Mesendoderm (in vitro differentiated cells): ENCODE measurements at places on chromosomes 4 and X.
A peak's percentile ranks its signal among the peaks of the same experiment; 100 is the strongest.

- peak; percentile 75 for DNase-seq
Measured at GRCh38 chrX:48761674-48762471, at the start of gene GLOD5. TSS of gene GLOD5 (plus strand) at chrX:48761747. CDS start at chrX:48761791, 44 bp downstream.

GRCh38 chr4:154719087-154719486, 24.7 kb upstream of the LRAT start:
- DNase-seq, result peak; percentile 39

GRCh38 chr4:130574215-130574614, 1478.3 kb downstream of the C4orf33 start:
- DNase-seq, result no peak

DNA sequence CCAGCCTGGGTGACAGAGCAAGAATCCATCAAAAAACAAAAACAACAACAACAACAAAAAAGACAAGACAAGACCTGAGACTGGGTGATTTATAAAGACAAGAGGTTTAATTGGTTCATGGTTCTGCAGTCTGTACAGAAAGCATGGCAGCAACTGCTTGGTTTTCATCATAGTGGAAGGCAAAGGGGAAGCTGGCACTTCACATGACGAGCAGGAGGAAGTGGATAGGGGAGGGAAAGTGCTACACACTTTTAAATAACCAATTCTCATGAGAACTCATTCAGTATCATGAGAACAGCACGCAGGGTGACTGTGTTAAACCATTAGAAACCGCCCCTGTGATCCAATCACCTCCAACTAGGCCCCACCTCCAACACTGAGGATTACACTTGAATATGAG, 28.4 kb upstream of the SLC10A7 start:
- no peak for DNase-seq

DNA sequence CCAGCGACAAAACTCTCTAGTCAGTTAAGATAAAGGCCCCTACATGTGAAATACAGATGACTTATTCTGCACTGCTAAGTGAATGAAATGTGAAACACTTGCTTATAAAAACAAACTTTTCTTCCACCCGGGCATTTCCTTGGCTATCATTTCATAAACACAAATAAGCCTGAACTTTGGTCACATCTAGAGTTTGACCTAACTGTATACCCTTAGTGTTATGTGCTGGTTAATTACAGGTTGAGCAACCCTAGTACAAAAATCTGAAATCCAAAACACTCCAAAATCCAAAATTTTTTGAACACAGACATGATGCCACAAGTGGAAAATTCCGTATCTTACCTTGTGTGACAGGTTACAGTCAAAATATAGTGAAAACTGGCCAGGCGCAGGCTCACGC, 45.9 kb downstream of the SAT1 start:
- DNase-seq, result no peak

DNA sequence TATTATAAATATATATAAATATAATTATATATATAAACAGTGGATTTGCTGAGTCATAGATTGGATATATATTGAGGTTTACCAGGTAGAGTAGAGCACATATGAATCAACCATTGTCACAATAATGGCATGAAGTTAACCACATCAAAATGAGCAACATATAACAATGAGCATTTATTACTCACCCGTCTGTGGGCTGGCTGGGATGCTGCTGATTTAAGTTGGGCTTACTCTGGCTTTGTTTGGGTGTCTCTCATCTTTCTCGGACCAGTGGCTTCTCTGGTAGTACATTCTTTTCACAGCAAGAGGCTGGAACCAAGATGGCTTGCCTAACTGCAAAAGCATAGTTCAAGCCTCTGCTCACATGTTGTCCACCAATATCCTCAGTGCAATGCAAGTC, 111.7 kb upstream of the TAPT1 start:
- no peak for DNase-seq

- no peak for DNase-seq
Measured at GRCh38 chrX:129791961-129792570, 12.3 kb downstream of the SASH3 start.

DNA sequence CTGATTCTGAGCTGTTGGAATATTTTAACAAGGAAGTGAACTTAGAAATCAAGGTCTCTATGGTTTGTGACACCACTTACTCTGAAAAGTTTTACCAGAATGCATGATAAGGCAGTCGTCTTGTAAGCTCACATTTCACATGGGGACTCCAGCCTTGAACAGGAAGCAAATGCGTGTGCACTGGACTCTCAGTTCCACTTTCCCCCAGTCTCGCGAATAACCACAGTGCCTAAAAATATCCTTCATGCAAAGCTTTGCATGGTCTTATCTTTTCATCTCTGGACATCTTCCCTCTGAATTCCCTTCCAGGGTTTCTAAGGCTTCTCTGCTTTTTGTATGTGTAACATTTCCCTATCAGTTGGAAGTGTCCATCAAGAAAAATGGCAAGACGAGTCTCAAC, 581.8 kb downstream of the NLGN4X start:
- DNase-seq, result no peak

GRCh38 chr4:141587897-141588296, 48.5 kb upstream of the IL15 start:
- no peak for DNase-seq

DNA sequence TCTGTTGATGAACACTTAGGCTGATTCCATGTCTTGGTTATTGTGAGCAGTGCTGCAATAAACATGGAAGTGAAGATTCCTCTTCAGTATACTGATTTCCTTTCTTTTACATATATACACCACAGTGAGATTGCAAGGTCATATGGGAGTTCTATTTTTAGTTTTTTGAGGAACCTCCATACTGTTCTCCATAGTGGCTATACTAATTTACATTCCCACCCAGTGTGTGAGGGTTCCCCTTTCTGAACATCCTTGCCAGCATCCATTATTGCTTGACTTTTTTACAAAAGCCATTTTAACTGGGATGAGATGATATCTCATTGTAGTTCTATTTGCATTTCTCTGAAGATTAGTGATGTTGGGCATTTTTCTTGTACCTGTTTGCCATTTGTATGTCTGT, 80.5 kb upstream of the GALNT7 start:
- no peak for DNase-seq
